Right lung (tissue), 10 donors: ENCODE measurements at places on chromosomes 3 and 15. TPM values are rescaled to one million over a fixed set of nuclear protein-coding genes. Genes with fewer than 3 reads are reported as not detected.

SYNPR gene
- 0.25 TPM for polyA plus RNA-seq

CRYGS gene
- 10.8 TPM for polyA plus RNA-seq

GOLGB1 gene
- 71.1 TPM for polyA plus RNA-seq

CHRM5 gene
- polyA plus RNA-seq = 0.80 TPM

TGM5 gene
- polyA plus RNA-seq = not detected

FBN1 gene
- polyA plus RNA-seq = 85.4 TPM

MUC20 gene
- 18.7 TPM for polyA plus RNA-seq

SLC38A3 gene
- polyA plus RNA-seq = 5.3 TPM

FETUB gene
- polyA plus RNA-seq = not detected

PARP15 gene
- 0.94 TPM for polyA plus RNA-seq
